ENCODE measurements at places on chromosomes 6 and 20.
A peak's percentile ranks its signal among the peaks of the same experiment; 100 is the strongest.

DNA sequence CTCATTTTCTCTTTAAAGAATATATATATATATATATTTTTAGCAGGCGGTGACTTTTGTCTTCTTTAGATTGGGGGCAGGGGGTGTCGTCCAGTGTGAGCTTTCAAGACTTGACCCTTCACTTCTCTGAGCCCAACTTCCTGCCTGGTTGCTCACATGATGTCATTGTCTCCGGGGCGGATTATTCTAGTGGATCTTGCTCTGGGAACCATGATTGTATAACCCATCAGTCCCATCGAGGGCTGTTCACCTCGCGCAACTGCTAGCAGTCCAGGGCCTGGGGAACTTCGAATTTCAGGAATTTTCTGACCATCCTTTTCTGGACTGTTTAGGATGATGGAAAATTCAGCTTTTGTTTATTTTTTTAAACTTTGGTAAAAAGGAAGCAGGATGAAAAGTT, 1.0 kb downstream of the IGF2R start:
- DNase-seq, result peak; percentile 64

- DNase-seq, result no peak
Measured at GRCh38 chr6:111848262-111848812, 24.9 kb downstream of the FYN start.

GRCh38 chr6:41262401-41262800, 24.1 kb downstream of the TREM1 start:
- no peak for DNase-seq

- peak; percentile 88 for DNase-seq
Measured at GRCh38 chr6:26065952-26066380, 21.3 kb upstream of the HFE start.

DNA sequence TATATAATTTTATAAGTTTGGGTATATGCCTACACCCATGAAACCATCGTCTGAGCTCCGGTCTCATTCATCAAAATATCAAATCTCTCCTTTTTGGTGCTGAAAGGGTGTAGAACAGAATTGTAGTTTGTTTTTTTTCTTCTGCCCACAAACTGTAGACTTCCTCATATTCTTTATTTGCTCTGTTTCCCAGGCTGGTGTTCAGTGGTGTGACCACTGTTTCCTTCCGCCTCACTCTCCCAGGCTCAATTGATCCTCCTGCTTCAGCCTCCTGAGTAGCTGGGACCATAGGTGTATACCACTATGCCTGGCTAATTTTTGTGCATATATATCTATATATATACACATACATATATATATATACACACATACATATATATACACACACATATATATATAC, 139.6 kb upstream of the HCRTR2 start:
- DNase-seq, result no peak

DNA sequence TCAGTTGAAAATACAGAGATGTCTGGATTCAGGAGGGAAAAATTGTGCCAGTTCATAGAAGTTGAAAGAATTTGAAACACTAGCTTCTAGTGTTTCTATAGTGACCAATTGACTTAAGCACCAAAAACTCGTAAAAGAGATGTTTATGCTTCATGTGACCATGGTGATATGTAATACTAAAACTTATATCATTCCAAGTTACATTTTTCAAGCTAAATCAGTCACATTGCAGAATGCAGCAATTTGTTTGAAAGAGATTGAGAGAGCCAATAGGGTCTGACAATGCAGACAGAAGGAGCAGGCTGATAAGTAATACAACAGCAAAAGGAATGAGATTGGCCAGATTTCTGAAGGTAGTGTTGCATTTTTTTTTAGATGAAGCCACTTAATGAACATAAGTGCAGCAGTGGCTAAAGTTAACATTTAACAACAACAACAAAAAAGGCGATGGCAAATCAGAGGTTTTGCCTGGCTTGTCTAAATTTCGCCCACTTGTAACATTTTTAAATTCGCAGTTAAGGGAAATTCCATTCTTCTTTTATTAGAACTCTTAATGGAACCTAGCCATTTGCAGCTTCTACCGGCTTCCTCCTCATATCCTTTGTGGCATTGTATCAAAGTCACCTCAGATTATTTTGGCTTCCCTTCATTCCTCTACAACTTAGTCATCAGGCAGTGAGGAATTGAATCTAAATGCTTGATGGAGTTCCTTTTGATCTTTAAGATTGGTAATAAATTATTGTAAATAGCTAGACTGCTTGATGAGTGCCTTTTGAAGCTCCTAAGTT, 484.0 kb upstream of the SOX4 start:
- peak; percentile 5 for DNase-seq

DNA sequence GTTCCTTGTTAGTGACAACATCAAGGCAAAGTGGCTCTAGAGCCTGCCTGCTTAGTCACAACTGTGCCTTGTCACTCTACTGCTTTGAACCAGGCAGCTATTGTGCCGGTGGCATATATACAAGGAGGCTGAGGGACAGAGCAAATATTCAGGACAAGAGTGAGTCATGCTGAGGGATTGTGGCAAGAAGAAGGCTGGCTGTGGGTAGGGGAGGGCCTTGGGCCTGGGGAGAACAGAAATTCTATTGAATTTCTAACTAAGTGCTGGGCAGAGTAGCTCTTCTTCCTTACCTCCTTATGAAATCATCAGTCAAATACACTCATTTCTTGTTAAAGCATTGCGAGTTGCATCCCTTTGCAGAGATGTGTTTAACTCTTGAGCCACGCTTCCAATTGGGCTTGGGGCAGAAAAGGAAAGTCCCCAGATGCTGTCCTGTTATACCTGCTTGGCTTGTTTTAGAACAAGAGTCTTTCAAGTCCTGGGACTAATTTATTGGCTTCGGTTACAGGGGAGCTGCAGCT, 59.7 kb downstream of the PFDN4 start:
- DNase-seq, result no peak

DNA sequence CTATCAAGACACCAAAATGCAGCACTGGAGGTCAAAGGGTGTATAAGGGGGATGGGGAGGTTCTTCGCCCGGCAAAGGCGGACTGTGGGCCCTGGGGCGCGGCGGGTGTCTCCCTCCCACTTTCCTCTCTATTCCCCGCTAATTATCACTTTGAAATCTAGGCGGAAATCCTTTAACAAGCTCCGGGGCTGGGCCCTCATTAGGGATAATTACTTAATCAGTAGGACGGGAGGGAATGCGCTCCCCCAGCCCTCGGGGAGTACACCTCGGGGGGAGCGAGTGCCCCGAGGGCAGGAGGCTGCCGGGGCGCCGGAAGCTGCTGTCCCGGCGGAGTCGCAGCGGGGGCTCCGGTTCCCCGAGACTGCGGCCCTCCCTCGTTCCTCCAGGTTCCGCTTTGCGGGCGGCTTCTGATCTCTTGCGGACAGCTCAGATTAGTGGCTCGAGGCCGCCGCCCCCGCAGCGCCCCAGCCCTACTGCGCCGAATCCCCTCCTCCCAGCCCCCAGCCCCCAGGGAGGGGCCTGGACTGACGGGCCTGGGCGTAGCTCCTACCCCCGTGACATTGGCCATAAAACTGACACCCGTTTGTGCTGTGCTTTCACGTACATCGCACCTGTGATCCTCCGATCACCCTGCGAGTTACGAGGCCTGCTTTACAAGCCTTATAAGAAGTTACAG, 14.7 kb downstream of the MUCL3 start:
- no peak for DNase-seq

GRCh38 chr6:1334684-1335083, 22.8 kb downstream of the FOXQ1 start:
- DNase-seq, result no peak

- DNase-seq, result no peak
Measured at GRCh38 chr6:7236306-7237209, 76.4 kb downstream of the SSR1 start.

GRCh38 chr6:7042654-7043545, 64.9 kb upstream of the RREB1 start:
- no peak for DNase-seq

GRCh38 chr6:29685718-29686326, 4.9 kb upstream of the ZFP57 start:
- DNase-seq, result no peak

DNA sequence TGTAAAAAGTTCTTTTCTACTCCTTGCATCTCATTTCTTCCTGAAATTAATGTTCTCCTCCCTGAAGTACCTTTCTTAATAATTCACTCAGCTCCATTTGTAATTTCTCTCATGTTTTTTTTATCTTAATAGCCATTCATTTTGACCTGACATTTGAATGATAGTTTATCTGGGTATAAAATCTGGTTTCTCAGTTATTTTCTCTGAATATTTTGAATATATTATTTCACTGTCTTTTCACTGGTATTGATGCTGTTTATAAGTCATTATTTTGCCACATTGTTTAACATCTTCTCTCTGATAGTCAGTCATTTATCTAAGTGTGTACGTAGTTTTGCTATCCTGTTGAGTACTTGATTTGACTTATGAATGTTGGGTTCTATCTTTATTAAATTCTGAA, 68.8 kb upstream of the ARHGAP18 start:
- no peak for DNase-seq

DNA sequence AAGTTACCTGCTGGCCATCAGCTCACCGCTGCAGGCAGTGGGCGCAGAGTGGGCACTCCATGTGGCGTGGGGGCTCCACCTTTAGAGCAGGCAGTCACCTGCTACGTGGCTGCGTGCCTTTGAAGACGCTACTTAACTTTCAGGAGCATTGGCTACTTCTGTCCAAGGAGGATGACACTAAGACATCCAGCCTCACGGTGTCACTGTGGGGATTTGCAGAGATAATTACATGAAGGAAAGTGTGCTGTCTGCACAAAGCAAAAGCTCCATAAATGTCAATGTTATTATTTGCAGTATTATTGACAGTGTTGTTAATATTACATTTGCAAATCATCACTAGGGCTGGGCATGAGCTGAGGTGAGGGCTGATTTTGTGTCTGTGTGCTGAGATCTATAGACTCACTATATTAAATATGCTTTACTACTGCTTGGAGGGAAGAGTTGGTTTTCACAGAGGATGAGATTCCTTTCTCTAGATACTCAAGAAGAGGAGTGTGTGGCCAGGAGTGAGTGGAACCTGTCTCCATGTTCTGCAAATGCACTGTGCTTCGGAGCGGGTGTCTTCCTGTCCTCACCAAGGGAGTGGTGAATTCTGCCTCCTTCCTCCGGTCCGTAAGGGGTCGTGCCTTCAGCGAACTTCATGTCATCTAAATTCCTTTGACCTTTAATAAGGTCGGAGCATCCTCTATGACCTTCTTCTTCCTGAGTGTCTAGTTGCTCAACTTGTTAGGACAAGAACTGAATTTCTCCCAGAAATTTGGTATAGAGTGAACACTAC, 165.8 kb upstream of the SYNDIG1 start:
- DNase-seq, result peak; percentile 33

- DNase-seq, result no peak
Measured at GRCh38 chr6:11473008-11473740, 64.4 kb upstream of the TMEM170B start.

GRCh38 chr6:16533721-16534136, 227.5 kb downstream of the ATXN1 start:
- DNase-seq, result no peak

GRCh38 chr6:120945905-120946594, 388.2 kb downstream of the TBC1D32 start:
- no peak for DNase-seq

GRCh38 chr6:123742626-123743025, 61.0 kb upstream of the NKAIN2 start:
- DNase-seq, result no peak

DNA sequence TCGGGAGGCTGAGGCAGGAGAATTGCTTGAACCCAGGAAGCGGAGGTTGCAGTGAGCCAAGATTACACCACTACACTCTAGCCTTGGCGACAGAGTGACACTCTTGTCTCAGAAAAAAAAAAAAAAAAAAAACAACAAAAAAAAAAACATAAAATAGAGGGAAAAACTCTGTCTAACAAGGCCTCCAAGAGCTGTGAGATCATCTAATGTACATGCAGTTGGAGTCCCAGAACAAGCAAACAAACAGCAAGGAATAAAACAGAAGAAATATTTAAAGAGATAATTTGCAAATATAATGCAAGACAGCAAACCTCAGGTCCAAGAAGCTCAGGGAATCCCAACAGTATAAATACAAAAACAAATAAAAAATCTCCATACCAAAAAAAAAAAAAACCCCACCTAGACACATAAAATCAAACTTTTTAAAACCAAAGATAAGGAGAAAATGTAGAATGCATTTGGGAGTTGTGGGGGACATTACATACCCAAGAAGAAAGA, 35.0 kb upstream of the CCR6 start:
- no peak for DNase-seq

DNA sequence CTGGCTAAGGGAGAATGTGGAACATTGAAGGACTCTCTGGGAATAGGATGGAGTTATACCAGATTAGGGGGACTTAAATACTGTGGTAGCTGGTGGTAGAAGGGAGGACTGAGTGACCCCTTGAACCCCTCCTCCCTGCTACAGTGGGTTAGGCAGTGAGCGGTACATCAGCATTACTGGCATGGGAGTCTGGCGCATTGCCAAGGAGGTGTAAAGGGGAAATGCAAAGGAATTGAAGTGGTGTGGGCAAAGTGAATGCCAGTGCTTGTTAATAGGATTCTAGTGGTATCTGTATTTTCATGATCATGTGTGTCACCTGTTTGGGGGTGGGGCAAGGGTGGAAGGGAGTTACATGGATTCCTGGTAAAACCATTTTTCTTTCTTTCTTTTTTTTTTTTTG, 60.1 kb downstream of the GFRA4 start:
- DNase-seq, result no peak

DNA sequence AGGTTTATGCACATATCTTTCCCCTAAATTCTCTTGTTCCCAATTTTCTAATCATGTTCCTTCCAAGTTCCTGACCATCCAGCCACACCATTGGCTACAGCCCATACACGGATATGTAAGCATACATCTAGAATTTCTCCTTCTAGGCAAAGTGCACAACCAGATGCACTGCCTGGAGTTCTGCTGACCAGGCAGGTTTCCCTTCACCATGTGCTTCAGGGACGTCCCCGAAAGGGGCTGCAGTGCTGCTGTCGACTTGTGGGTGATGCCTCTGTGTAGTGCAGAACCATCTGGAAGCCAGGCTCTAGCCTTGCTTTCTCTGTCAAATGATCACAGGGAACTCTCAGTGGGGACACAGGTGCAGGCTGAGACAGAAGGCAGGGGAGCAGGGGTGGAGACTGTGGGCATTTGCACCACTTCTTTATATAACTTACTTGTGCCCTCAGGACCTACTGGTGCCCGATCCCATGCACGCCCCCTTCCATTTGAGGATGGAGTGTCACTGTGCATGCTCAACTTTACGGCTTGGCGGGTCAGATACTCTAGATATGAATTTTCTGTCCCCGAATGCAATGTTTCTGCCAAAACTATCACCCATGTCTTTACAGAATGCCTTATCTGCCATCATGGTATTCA, 37.5 kb upstream of the SMOC2 start:
- no peak for DNase-seq

GRCh38 chr20:15862178-15862577, 711.1 kb downstream of the KIF16B start:
- no peak for DNase-seq

- DNase-seq, result no peak
Measured at GRCh38 chr20:12036142-12036541, 118.4 kb downstream of the BTBD3 start.

- no peak for DNase-seq
Measured at GRCh38 chr6:90586546-90586835, 381 bp downstream of the MAP3K7 start.

GRCh38 chr20:46894579-46894958, at the start of gene EYA2:
TSS of gene EYA2 (plus strand) at chr20:46894843. CDS start at chr20:46990011, 95,168 bp downstream.
- peak; percentile 21 for DNase-seq

- no peak for DNase-seq
Measured at GRCh38 chr20:15196547-15197255, 859.3 kb upstream of the FLRT3 start.

All from A549 (cell line).